ENCODE measurements at places on chromosomes 7 and 10. TPM values are rescaled to one million over a fixed set of nuclear protein-coding genes. Genes with fewer than 3 reads are reported as not detected.

Gene PLAC9
- total RNA-seq = not detected

Gene BTBD16
- not detected for total RNA-seq

Gene UNCX
- total RNA-seq = not detected

Gene TMEM273
- total RNA-seq = 6.7 TPM

Gene BMPER
- not detected for total RNA-seq

Gene HOXA3
- total RNA-seq = not detected

Gene GPR146
- 6.2 TPM for total RNA-seq

Gene CAMK1D
- 58.8 TPM for total RNA-seq

Data from activated B cell treated with CpG ODN at 0.5 μM for 24 hours (primary cell).